Hindlimb muscle (tissue), 1 donor: ENCODE measurements at places on chromosomes 1 and 21. TPM values are rescaled to one million over a fixed set of nuclear protein-coding genes. Genes with fewer than 3 reads are reported as not detected.

Gene MFSD2A
- polyA plus RNA-seq, result 1.2 TPM

Gene PLA2G2D
- not detected for polyA plus RNA-seq

Gene SON
- polyA plus RNA-seq, result 204 TPM

Gene PER3
- polyA plus RNA-seq, result 10.7 TPM

Gene TRAF3IP3
- 2.8 TPM for polyA plus RNA-seq

Gene NHLH1
- polyA plus RNA-seq, result 1.5 TPM

Gene AVPR1B
- 0.14 TPM for polyA plus RNA-seq

Gene LRRC3
- 2.4 TPM for polyA plus RNA-seq

Gene GPR25
- not detected for polyA plus RNA-seq

Gene C1QB
- polyA plus RNA-seq, result 30.0 TPM

Gene BARHL2
- polyA plus RNA-seq, result not detected

Gene LCE1E
- not detected for polyA plus RNA-seq

Gene GNG12
- 37.1 TPM for polyA plus RNA-seq

Gene CRP
- polyA plus RNA-seq, result not detected

Gene DISC1
- polyA plus RNA-seq, result 7.3 TPM

Gene FCER1G
- polyA plus RNA-seq, result 21.4 TPM

Gene PDE4B
- polyA plus RNA-seq, result 18.0 TPM

Gene PYHIN1
- 0.23 TPM for polyA plus RNA-seq
